ENCODE measurements at places on chromosomes 4 and X.
A peak's percentile ranks its signal among the peaks of the same experiment; 100 is the strongest.

DNA sequence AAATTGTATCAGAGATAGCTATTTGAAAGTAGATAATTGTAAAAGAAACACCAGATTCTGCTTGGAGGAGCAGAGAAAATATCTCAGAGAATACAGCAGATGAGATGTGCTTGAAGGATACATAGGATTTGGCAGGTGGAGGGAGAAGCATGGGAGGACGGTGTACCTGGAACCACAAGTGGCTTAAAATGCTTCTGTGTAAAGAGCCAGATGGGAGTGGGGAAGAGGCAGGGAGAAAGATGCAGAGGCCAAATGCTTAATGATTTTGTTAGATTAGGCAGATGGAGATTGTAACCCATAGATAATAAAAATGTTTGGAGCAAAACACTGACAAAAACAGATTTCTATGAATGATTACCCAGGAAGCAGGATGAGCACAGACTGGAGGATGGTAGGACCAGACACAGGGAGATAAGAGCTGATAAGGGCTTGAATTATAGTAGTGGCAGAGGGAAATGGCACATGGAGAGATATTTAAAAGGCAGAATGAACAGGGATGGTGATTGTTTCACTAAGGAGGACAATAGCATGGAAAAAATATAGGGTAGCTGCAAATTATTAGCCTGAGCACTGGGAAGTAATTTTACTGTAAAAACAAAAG is 145.7 kb upstream of the TBC1D9 start:
- no peak for DNase-seq

GRCh38 chrX:20665481-20665880 is 398.8 kb upstream of the RPS6KA3 start:
- DNase-seq = no peak

DNA sequence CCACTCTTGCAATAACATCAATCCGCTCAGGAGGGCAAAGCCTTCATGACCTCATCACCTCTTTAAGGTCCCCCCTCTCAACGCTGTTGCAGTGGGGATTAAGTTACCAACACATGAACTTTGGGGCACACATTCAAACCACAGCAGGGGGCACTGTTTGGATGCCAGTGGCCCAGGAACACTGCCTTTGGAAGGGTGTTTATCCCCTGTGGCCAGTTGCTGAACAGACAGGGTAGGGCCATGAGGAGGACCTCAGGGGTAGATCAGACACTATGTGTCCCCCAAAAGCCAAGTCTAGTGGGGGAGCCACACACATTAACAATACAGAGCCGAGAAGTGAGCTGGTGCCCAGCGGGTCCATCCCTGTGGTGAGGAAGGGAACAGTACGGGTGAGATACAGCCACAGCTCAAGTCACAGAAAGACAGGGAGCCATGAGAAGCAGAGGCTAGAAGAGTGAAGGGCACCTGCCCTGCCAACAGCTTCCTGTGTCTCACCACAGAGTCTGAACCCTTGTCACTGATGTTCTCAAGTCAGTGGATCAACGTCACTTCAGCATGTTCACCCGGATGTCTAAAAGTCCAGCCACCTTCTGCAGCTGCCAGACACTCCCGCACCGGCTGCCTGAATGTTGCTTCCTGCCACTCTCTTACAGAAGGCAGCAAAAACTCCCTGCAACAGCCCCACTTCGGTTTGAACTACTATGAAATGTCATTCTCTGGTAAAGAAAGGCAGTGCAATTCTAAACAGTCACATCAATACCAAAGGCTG is 19.9 kb upstream of the MXD4 start:
- DNase-seq = peak; percentile 55

DNA sequence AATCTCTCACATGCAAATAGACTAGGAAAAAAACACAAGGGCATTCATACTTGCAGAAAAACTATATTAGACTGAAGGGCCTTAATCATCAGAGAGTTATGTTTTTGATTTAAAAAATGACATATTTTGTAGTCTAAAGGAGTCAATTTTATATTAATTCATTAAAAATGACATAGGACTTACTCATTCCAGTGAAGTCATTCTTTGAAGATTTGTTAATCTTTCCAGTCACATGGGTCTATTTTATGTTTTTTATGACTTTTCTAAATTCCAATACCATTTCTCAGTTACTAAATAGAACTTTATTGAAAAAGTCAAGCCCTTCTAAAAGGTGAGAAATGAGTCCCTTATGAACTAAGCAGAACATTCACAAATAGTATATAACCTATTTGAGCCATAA is 743.8 kb upstream of the INTU start:
- no peak for DNase-seq

GRCh38 chrX:130167040-130167439 is 1.4 kb upstream of the AIFM1 start:
- no peak for DNase-seq

DNA sequence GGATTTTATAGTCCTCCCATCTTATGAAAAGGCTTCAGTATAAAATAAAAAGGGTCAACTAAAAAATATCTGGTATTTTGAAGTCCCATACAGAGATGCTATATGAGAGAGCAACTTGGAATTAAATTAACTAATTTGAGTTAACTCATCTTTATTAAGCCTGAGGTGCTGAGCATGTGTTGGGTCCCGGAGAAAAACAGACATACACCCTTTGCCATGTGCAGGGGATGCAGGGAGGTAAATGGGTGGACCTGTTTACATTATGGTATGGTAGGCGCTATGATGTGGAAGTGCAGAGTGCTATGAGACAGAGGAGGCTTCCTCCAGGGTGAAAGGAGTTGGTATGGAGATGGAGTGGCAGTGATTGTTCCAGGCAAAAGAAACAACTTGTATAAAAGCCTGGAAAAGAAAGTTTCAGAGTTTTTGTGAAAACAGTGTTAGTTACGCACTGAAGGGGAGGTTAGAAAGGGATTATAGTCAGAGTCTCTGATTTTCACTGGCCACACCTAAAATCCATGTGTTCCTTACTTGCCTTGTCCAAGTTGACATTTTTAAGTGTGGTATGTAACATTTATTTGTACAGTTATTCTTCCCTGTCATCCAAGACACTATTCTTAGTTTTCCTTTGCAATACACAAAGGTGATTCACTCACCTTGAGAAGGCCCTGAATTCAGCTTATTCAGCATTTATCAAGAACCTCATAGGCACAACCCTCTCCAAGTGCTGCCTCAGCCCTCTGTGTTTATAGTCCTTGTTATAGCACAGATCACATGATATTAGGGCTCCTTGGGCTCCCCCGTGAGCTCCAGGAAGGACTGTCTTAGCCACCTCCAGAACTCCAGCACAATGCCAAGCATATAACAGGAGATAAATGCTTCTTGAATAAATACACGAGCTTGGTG is 152.0 kb downstream of the RASL11B start:
- DNase-seq = no peak

DNA sequence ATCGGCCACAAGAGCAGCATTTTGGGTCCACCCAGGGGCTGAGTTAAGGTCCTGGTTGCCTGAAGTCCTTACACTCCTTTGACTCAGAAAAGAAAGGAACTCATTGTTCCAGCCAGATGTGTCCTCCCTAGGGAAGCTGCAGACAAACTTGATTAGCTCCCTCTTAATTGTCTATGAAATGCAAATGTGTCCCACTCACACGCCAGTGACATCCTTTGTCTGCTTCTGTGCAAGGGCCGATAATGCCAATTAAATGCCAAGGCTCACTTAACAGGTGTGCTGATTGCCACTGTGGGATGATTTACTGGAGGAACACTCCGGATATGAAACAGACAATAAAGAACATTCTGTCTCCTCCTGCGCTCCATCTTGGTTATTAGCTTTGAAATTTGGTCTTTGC is 332.9 kb upstream of the CPEB2 start:
- no peak for DNase-seq

DNA sequence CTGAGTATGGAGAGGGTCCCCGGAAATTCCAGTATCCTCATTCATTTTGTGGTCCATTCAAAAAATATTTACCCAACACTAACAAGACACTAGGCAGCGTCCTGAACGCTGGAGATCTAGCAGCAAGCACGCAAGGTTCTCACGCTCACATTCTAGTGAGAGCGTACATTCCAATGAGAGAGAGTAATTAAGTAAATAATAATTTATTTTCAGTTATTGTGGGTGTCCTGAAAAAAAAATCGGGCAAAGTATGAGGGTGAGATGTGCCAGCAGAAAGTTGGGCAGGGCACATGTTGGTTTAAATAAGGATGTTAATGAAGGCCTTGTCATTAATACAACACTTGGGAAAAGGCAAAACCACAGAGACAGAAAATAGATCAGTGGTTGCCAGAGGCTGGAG is 4.0 kb upstream of the TMEM156 start:
- DNase-seq = no peak

GRCh38 chr4:19703391-19703790 is 548.3 kb upstream of the SLIT2 start:
- no peak for DNase-seq

DNA sequence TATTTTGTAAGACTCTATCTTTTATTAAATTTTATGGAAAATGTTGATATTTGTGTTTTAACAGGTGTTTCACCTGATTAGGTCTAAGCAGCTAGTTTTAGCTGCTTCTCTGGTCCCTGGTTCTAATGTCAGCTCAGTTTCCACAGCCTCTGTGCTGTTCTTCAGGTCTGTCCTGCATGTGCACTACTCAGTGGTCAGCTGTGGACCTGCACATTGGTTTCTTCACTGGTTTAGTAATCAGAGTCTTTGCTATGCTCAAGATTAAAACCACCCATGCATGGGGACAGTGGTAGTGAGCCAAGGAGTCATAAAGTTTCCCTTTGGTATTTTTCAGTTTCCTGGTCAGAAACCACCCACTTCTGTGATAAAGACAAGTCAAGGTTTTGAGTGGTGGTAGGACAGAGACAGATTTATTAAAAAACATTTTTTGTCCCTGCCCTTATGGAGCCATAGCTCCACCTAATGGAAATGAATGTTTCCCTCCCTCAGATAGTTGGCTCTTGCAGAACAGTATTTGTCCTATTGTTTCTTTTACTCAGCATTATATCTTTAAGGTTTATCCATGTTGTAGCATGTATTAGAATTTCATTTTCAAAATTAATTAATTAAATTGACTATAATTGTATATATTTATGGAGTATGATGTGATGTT is 36.8 kb upstream of the VBP1 start:
- no peak for DNase-seq

GRCh38 chrX:150934453-150934852 is 36.0 kb upstream of the CD99L2 start:
- DNase-seq = no peak

- DNase-seq = no peak
These were observed 36.7 kb downstream of the UBQLN2 start for GRCh38 chrX:56600141-56600540.

DNA sequence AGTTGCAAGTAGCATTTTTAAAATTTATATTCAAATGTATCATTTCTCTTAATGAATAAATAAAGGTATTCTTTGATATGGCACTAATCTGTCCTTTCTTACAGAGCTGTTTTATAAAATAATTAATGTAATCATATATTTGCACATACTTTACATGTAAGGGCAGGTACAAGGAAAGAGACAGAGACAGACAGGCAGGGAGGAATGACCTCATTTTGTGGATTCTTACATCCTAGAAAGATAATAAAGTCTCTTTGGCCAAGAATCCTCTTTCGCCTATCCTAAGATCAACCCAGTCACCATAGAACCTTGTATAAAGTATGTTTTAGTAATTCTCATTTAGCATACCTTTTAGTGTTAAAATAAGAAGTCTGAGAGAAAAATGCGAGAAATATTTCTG is 98.5 kb upstream of the CTSO start:
- DNase-seq = no peak

- no peak for DNase-seq
These were observed 140.7 kb downstream of the RPS6KA6 start for GRCh38 chrX:84047339-84047738.

- DNase-seq = no peak
These were observed 251.5 kb downstream of the RASL11B start for GRCh38 chr4:53113431-53114225.

Measured in stimulated activated CD8-positive, alpha-beta memory T cell treated with anti-CD3 and anti-CD28 coated beads, Interleukin-2, amount 100 ng/mL, for 1 hour (primary cell).